ENCODE measurements at places on chromosomes 2 and 18. TPM values are rescaled to one million over a fixed set of nuclear protein-coding genes. Genes with fewer than 3 reads are reported as not detected.

The ACTG2 gene
- 0.27 TPM for total RNA-seq

The XIRP2 gene
- total RNA-seq, result 0.29 TPM

The ACADL gene
- total RNA-seq, result 1.1 TPM

The ARHGAP28 gene
- 4.6 TPM for total RNA-seq

The RNF103 gene
- total RNA-seq, result 20.6 TPM

The OR6B3 gene
- total RNA-seq, result not detected

The SERPINB10 gene
- not detected for total RNA-seq

The NAT8 gene
- not detected for total RNA-seq

The BCS1L gene
- total RNA-seq, result 36.2 TPM

Measured in kidney epithelial cell (primary cell).